Cortex of kidney (tissue), 1 donor: ENCODE measurements at places on chromosomes 12 and 14.

GRCh38 chr12:24584032-24584675 lies 364.7 kb downstream of the BCAT1 start:
- DNase-seq: no peak

DNA sequence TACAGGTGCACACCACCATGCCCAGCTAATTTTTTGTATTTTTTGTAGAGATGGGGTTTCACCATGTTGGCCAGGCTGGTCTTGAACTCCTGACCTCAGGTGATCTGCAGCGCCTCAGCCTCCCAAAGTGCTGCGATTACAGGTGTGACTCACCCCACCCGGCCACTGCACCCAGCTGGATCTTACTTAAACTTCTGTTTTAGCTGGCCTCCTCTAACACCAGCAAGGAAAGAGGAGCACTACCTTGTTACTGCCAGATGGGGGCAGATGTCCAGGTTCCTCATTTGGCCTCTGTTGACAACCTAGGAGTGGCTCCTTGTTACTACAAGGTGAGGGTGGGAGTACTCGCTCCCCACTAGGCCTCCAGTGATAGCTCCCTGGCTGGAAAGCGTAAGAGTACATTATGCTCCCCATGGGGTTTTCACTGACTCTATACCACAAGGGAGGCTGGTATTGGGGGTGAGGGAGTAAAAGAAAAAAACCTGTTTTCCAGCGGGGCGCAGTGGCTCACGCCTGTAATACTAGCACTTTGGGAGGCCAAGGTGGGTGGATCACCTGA lies 13.2 kb upstream of the ARF6 start:
- no peak for DNase-seq

GRCh38 chr12:46451276-46452021 lies 78.9 kb upstream of the SLC38A2 start:
- DNase-seq: no peak

DNA sequence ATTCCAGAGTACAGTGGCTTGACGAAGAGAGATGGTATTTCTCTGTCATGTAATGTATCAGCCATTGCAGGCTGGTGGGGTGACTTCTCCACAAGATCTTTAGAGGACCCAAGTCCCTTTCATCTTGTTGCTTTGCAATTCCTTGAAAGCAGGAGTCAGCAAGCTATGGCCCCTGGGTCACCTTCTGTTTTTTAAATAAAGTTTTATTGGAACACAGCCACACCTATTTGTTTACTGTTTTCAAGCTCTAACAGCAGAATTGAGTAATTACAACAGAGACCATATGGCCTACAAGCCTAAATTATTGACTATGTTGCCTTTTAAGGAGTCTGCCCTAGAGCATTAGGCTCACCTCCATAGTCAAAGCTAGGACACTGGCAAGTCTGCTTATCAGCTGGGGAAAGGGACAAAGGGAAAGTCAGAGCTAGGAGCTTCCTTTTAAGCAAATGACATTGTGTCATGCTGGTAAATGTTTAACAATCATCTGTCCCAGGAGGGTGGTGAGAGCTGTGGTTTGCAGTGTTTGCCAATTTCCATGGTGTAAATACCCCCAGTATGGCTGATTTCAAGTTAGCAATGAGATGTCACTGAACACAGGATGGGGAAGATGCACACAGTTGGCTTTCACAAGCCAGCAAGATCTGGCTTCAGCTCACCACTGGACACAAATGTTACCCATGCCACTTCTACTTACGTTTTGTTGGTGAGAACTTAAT lies 87.7 kb upstream of the PWP1 start:
- no peak for DNase-seq

- DNase-seq: no peak
Measured at GRCh38 chr12:52521568-52522266, 1.5 kb upstream of the KRT5 start.

DNA sequence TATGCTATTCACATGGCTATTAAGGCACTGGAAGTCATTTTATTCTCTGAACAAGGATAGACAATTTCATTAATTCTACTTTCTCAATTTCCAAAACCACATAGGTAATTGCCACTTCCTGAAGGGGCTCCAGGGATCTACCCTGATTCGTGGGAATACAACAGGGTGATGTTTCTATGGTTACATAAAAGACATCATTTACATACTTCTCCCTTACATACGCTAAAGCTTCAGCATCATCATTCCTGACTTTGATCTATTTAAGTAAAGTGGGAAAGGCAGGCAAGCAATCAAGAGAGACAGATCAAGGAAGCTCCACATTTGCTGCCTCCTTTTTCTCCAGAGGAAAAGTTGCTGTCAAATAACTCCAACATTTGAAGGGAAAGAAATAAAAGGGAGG lies 118.8 kb upstream of the SINHCAF start:
- DNase-seq: no peak

GRCh38 chr12:62332598-62332997 lies 72.4 kb downstream of the USP15 start:
- DNase-seq: no peak
